NCI-H1048 (cell line): ENCODE measurements at places on chromosomes 1 and 21.

DNA sequence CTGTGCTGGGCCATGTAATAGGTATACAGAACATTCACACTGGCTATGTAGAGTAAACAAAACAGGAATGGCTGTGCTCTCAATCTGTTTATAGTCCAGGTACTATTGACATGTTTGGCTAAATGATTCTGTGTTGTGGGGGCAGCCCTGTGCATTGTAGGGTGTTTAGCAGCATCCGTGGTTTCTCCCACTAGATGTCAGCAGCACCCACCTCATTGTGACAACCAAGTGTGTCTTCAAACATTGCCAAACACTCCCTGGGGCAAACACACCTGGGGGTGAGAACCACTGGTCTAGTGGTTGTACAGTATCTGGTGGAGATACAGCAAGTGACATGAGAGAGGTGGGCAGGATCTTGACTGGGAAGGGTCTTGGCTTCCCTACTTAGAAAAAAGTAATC lies 80.4 kb upstream of the SPATA6 start:
- DNase-seq = no peak

DNA sequence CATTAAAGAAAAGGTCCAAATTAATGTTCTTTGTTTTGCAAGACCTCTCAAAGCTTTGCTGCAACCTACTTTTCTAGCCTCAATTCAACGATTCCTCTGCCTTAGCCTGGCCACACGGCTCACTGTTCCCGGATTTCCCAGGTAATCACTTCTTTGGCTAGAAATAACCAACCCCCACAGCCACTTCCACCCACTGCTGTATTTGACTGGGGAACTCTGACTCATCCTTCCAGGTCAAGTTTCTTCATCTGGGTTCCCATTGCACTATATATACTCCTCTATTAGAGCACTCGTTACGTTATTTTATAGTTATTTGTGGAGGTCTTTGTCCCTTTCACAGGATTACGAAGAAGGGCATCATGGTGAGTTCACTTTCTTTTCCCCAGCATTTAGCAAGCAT lies 185.9 kb downstream of the CACNA1E start:
- DNase-seq = no peak

DNA sequence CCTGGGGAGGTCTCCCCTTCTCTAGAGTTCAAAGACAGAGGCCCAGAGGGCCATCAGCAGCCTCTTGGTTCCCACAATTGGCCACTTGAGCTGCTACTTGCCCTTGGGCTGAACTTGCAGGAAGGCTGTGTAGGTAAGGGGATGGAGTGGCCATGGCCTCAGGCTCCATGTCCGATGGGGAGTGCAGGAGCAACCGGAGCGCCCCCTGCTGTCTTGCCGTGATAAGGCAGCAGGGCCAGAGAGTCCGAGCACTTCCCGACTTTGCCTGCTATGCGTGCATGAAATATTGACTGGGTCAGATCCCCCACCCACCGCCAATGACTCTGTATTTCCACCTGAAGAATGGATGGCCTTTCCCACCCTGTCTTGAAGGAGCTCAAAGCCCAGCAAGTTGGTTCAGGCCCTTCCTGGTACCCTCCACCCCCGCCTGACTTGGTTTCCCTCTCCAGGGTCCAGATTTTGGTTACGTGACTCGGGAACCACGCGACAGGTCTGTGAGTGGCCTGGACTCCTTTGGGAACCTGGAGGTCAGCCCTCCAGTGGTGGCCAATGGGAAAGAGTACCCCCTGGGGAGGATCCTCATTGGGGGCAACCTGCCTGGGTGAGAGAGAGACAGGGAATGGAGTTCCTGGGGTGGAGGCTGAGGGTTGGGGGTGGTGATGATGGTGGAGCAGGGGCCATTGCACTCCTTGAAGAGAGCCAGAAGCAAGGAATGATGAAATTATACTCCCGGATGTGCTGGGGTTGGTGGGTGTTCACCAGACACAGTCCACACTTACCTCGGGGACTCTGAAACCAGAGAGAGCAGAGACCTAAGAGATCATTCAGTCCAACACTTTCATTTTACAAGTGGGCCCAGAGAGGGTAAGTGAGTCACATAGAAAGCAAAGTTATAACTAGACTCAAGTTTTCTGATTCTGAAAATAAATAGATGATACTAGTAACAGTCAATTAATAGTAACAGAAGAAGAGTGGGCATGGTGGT lies 25.6 kb downstream of the PADI3 start:
- DNase-seq = no peak

DNA sequence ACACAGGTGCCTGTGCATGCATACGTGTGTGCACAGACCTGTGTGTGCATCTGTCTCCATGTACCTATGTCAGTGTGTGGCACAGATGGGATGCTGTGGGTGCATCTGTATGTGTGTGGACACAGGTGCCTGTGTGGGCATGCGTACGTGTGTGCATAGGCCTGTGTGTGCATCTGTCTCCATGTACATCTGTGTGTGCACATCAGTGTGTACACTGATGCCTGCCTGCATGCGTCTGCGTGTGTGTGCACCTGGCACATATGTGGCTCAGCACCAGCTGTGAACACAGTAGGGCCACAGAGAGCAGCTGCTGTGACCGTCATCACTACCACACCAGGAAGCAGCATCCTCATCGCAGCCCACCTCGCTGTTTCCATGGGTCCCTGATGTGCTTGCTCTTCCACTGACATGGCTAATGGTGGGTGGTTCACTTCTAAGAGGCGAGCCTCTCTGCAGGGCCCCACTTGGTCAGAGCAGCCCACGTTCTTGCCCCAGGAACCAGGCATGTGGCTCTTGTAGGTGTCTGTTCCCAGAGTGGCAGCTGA lies 9.6 kb upstream of the SPATC1L start:
- DNase-seq = no peak

GRCh38 chr1:89957107-89957506 lies 37.8 kb upstream of the ZNF326 start:
- no peak for DNase-seq

- DNase-seq = no peak
Observed at GRCh38 chr21:46120301-46121285, 22.7 kb downstream of the COL6A2 start.

GRCh38 chr21:17461014-17461413 lies 51.8 kb upstream of the CXADR start:
- DNase-seq = no peak

DNA sequence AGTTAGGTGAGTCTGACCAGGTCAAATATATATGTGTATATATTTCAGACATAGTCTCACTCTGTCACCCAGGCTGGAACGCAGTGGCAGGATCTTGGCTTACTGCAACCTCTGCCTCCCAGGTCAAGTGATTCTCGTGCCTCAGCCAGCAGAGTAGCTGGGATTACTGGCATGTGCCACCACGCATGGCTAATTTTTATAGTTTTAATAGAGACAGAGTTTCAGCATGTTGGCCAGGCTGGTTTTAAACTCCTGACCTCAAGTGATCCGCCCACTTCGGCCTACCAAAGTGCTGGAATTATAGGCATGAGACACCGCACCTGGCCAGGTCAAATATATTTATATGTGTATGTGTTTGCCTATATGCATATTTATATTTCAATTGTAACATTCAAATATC lies 581.5 kb upstream of the B3GALT2 start:
- no peak for DNase-seq

DNA sequence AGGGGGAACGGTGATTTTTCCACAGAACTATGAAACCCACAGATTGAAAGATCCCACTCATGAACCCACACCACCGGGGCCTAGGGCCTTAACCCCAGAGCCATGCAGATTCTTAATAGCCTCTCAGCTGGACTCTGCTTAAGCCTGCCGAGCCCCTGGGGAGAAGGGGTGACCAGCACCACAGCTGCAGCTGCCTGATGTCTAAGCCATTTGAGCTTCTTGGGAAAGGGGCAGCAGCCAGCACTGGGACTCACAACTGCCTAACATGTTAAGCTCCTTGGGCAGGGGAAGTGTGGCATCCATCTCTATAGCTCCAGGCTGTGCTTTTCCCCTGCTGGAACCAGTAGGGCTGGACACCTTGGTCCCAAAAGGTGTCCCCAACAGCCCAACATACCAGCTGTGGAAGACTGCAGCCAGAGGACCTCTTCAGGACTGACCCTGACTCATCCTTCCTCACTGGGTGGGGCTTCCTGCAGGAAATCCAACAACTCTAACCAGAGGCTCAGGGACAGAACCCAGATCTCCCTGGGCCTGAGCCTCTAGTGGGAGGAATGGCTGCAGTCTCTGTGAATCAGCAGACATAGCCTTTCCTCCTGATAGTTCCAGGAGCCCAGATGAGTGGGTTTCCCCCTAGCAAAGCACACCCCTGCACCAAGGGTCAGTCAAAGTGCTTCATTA lies 34.6 kb upstream of the FMO3 start:
- no peak for DNase-seq

DNA sequence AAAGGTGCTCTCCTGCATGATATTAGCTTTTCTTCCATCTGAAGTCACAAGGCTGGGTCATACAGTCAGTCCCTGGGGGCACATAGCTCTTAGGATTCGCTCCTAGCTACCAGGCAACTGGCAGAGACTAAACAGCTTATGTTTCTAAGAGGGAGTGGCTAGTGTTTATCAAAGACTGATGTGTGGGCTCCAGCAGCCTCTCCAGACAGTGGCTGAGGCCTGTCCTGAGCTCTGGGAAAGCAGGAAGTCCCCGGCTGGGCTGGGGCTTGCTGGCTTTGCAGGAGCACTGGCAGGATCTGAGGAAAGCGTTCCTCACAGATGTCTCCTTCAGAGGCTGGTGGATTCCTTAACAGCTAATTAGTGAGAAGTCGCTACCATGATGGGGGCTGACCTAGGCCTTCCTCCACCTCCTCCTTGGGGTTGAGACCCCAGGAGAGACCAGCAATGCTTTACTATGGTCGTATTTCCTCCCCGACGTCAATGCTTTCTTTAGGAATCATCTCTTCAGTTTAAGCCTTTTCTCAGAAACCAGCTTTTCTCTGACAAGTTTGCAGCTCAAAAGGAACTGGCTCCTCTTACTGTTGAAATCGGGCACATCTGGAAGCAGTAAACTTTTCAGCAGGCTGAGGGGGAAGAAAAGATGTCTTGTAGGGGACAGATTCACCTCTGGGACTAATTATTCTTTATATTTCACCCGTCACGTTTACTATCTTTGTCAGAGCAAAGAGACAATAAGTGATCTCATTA lies 33.5 kb upstream of the HHAT start:
- no peak for DNase-seq

DNA sequence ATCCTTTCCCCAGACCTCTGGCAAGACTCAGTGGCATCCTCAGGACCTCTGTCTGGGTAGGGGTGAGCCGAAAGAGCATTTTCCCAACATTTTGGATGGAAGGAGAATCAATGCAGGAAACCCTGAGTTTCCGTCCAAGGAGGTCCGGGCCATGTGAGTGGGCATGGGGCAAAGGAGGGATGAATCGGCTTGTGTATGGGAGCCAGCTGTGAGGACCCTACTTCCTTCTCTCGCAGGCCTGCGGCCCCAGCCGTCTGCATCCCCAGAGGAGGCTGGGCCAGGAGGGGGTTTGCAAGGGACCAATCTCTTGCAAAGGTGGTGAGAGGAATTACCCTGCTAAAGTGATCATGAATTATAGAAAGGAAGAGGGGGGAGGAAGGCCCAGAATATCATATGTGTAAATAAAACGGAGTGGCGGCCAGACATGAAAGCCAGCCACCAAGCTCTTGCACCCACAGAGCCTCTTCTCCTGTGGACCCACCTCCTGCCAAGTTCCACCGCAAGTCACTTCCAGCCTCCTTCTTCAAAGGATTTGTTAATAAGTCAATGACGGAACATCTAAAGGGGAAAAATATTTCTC lies 48.2 kb upstream of the POU3F1 start:
- no peak for DNase-seq

DNA sequence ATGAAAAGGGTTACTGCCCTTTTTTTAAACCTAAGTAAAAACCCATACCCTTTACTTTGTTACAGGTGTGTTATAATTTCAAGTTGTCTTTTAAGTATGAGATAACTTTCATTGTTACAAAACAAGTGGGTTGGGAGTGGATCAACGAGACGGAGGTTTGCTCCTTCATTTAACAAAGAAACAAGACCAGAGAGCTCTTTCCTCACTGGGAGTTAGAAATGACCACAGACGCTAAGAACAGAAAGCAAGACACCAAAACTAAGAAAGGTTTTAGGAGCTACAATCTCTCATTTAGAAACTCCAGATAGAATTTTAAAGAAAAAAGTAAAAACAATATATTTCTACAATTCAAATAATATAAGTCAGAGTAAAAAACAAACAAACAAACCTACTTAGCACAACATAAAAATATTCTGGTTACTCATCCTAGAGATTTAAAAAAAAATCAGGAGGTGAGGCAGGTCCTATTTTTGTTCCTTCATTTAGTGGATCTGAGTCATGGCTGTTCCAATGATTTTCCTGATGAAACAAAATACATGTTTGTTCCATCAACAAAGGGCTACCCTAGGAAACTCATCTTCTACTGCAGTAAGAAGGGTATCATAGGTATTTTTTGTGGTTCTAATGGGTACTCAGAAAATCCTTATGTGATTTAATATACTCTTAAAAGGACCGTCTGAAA lies 33.0 kb downstream of the APP start:
- DNase-seq = no peak

- DNase-seq = no peak
Observed at GRCh38 chr21:46555225-46555617, 49.7 kb downstream of the S100B start.
